ENCODE measurements at places on chromosomes 7 and 10. TPM values are rescaled to one million over a fixed set of nuclear protein-coding genes. Genes with fewer than 3 reads are reported as not detected.

FAM24B gene
- total RNA-seq, result not detected

STEAP2 gene
- total RNA-seq, result 0.49 TPM

DNA sequence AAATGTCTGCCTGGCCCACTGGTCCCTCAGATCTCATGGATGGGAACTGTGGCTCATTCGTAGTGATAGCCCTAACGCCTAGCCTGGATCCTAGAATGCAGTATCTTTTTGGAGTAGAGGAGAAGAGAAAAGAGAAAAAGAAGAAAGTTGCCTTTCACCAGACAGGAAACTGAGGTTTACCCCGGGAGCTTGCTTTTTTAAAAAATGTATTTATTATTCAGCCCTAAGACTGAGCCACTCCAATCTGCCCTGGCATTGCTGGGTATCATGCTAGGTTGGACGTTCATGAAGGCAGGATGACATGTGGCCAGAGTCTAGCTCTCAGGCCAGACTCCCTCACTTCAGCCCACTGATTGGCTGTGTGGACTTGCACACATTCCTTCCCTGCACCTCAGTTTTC is 21.5 kb upstream of the C10orf105 start:
- DNase-seq, result no peak

DNA sequence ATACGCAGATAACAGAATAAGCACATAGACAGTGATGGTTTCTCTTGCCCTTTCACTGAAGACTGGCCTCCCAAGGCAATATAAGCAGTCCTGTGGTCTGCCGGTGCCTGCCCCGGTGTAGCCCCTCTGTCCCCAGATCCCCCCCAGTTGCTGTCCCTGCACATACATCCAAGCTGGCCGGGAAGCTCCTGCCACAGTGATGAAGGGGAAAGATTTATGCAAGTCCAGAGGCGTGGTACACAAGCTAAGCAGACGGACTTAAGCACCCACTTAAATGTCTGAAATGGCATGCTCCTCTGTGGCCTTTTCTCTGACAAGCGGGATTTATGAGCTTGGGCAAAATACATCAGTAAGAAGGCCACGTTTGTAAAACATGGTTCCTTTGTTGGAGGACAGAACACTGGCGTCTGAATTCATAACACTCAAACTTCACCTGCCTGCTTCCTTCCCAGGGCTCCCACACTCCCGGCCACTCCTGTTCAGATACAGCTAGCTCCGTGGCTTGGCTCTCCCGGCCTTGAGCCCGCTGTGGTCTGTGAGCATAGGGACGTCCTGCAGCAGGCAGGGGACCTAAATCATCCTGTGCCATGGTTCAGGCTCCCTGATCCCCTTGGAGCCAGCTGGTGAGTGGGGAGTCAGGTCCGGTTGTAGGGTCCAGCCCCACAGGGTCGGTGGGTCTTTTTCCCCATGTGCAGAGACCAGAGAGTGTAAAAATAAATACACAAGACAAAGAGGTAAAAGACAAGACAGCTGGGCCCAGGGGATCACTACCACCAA is 61.7 kb upstream of the PPP2R2D start:
- DNase-seq, result no peak

- DNase-seq, result no peak
Observed at GRCh38 chr10:69366738-69367137, 50.0 kb downstream of the TACR2 start.

GRCh38 chr10:102744374-102745051 is 765 bp downstream of the WBP1L start:
- peak; percentile 68 for DNase-seq

GRCh38 chr7:44564606-44565005 is 9.1 kb downstream of the DDX56 start:
- no peak for DNase-seq
